Right ventricle myocardium inferior (tissue), 1 donor: ENCODE measurements at places on chromosomes 4 and X. TPM values are rescaled to one million over a fixed set of nuclear protein-coding genes. Genes with fewer than 3 reads are reported as not detected.

The FGF13 gene
- total RNA-seq: 0.51 TPM

The SRPX2 gene
- total RNA-seq: 9.7 TPM

DNA sequence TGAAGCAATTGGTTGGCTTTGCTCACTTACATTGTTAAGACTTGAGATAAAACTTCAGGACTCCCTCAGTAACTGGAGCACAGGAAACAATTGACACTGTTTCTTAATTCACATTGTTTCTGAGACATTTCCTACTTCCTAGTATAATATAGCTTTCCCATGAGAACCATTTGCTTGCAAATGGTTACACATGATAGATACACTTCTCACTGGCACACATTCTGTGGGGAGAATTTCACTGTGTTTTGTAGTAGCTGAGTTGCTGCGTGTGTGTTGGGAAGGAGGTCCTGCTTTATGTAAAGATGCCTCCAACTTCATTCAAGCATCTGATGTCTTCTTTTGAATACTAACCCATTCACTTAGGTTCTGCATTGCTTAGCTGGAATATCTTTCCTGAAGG is 85.3 kb upstream of the SLC4A4 start:
- DNase-seq: no peak

- no peak for DNase-seq
Observed at GRCh38 chr4:73379946-73380345, 24.1 kb upstream of the ALB start.

DNA sequence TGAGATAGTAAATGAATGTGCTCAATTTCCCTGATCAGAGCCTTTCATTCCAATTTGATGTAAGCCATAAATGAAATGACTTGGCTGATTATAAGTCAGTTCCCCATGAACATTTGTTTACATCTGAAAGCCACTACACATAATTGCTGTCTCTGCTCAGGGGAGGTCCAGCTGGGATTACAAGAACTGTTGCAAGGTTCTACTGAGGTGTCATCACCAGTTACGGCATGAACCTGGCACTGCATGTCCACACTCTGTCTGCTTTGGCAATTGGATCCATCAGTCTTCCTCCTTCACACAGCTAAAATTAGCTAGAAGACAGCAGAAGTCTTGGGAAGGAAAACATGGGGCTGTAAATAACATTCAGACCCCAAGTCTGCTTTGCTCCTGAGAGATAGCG is 12.8 kb upstream of the MBNL3 start:
- DNase-seq: no peak

- no peak for DNase-seq
Observed at GRCh38 chr4:177404986-177405385, 37.3 kb downstream of the AGA start.

The FHIP1A gene
- total RNA-seq: 18.5 TPM

DNA sequence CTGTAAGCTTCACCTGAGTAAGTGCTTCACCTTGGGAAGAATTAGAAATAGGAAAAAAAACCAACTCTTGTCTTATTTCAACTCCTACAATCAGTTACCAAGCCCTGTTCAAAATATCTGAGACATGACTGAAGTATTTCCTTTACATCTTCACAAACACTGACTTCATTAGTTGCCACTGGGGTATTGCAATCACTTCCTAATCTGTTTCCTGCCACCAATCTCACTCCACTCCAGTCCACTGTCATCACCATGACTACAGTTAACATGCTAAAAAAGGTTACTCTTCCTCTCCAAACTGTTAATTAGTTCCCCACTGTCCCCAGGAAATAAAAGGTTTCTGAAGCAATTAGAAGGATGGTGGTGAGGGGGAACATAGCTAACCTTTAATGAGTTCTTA is 3.3 kb upstream of the SUPT20HL1 start:
- DNase-seq: no peak

DNA sequence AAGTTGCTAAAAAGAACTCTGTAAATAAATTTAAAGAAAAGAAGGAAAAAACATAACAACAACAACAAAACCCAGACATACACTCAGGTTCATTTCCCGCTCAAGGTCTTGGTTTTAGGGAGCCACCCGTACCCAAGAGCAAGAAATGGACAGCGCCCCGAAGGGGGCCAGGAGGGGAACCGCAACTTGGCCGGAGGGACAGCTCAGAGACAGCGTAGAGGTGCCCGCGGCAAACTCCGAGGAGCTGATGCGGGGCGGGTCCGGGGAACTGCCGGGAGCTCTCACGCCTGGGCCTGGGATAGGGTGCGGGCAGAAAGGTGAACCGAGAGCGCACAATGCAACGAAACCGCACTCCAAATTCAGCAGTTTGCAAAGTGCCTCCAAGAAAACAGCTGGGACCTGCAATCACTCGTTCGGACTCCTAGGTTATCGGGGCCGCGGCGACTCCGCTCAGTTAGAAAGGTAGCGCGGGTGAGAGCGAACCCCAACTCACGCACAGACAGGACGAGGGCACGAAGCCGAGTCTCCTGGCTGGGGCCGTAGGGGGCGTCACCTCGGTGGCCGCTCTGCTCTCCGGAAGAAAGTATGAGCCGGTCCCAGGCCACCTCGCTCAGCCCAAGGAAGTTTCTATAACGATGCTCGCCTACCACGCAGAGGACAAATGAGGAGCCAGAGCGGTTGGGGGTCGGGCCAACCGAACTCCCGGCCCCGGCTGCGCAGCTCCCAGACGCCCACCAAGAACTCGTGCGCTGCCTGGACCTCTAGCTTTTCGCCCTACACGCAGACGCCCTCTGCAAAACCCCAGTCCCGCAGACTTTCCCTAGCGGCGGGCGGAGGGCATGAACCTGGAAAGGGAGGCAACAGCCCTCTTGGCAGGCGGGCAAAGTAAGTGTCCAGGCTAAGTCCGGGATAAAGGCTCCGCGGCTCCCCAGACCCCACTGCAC is 1.4 kb downstream of the NDNF start:
- peak; percentile 69 for DNase-seq

The NSUN7 gene
- 0.95 TPM for total RNA-seq

GRCh38 chr4:179307297-179308136 is 1865.3 kb upstream of the AGA start:
- no peak for DNase-seq

- no peak for DNase-seq
Observed at GRCh38 chrX:119755981-119756533, 2.3 kb upstream of the SOWAHD start.

GRCh38 chrX:11188664-11189063 is 77.5 kb downstream of the HCCS start:
- no peak for DNase-seq

DNA sequence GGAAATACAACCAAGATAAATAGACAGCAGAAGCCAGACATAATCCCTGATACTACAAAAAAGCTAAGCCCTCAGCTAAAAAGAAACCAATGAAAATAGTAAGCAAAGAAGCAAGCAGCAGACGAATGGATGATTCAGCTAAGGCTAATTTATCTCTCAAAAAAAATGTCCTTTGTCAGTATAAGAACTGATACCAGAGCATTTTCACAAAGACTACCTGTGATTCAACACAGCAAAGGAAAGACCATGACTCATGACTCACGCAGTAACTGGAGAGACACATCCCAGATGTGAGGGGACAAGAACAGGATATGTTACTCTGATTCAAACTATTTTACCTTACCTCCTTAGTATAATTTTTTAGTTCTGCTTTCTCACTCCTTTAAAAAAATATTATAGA is 22.7 kb upstream of the TMPRSS11F start:
- no peak for DNase-seq

DNA sequence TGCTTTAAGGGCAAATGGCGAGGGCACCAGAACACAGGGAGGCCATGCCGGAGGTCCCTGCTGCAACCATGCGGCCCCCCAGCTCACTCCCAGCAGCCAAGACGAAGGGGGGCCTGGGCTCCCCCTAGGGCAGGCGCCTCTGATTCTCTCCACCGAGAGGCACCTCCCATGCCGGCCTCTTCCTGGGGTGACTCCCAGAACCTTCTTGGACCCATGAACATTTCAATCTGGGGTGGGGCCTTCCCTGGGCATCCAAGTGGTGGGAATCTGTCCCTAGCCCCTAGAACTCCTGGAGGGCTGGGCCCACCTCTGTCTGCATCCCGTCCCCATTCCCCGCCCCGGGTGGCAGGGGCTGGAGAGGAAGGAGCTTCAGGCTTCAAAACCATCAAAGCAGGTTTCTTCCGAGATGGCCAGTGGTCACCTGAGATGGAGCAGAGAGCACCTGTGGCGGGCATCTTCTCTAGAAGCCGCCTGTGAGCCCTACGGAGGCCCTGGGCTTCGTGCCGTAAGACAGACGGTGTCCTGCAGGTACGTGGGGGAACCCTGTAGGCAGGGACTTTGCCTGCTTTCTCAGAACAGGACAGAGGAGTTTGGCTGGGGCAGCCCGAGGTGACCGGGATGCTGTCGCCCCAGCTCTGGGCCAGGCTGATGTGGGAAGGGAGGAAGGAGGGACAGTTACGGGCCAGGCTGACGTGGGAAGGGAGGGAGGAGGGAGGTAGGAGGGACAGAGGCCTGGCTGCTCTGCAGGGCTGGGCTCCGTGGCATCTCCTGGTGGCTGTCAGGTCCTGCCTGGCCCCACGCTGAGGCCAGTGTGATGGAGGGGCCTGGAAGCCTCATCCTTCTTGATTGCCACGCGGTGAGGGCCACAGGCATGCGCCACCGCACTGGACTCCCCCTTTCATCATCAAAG is 6.8 kb upstream of the SLC25A6 start:
- DNase-seq: no peak

GRCh38 chr4:87065021-87065420 is 130.2 kb downstream of the AFF1 start:
- no peak for DNase-seq

DNA sequence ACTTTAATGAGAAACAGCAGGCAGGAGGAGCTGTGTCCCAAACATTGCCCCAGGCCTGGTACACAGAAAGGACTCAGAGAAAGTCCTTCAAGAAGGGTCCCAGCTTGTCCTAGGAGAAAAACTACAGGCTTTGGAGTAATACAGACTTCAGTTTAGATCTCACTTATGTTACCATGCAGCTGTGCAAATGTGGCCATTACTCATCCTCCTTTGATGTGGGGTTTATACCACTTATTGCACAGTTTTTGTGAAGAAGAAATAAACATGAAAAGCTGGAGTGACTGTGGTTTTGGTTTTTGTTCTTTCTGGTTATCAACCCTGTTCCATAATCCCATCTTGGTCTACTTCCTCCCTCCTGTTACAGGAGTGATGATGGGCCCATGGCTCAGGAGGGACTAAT is 8.1 kb upstream of the CYTL1 start:
- no peak for DNase-seq

The PABPC1L2B gene
- total RNA-seq: not detected

The HPGD gene
- total RNA-seq: 1.1 TPM

The FAM47C gene
- not detected for total RNA-seq

- no peak for DNase-seq
Observed at GRCh38 chr4:158428242-158428641, 93.4 kb upstream of the RXFP1 start.

GRCh38 chr4:39042366-39042765 is 10.2 kb upstream of the TMEM156 start:
- DNase-seq: no peak

The AFF2 gene
- total RNA-seq: 0.22 TPM

DNA sequence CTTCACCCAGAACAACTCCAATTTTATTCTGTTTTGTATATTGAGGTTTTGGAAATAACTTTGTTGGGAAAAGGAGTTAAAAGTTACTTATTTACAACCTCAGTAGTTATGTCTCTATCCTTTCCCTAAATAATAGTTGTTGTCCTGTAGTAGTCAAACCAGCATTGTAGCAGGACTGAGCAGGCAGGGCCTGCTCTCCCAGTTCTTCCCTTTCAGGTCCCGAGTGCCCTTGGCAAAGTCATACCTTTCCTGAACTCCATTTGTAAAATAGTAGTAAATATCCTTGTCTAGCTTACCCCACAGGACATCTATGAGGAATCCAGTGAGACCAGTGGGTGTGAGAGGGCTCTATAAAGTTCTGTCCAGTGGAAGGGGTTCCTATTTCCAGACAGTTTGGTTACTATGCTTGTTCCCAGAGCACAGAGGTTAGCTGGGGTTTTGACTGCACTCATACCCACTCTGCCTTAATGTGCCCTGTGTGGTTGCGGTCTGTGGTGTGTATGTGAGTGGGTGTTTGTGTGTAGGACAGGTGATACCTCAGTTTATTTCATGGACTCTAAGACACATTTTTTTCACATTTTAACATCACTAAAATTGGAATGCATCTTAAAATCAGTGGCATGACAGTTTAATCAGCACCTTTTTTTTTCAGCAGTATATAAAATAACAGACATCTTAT is 136.3 kb downstream of the AMMECR1 start:
- no peak for DNase-seq

DNA sequence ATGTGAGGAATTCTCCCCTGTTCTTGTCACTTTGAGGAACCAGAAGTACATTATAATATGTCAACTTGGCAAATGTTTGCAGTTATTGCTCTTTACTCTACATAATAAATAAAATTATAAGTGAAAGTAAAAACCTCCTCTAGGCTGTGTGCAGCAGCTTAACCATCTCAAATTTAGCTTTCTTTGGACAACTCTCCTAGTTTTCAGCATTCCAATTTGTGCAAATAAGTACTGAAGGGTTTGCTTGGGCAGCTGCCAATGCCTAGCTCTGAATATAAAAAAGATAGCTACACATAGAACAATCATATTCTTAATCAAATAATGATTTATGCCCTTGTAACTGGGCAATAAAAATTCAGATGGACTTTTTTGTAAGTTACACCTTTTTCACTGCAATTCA is 82.5 kb downstream of the GASK1B start:
- DNase-seq: no peak

GRCh38 chr4:141026900-141027299 is 106.4 kb downstream of the RNF150 start:
- DNase-seq: no peak

The SOWAHD gene
- 0.41 TPM for total RNA-seq

DNA sequence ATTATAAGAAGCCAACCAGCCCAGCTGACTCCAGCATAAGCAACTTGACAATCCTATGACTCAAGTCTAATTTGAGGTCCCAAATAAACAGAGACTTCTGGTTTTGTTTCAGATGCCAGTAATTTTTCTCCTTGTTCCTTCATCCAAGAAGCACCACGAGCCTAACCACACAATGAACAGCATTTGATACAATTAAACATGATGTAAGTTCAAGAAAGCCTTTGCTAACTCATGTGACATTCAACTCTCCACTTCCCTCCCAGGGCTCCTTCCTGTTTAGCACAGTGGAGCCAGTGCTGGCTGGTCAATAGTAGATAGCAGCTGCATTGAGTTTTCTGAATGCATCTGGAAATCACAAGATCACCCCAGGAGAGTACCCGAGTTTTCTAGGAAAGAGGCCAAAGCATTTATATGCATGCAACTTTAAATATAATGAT is 206.3 kb downstream of the ARHGAP24 start:
- peak; percentile 48 for DNase-seq

The FGFBP1 gene
- total RNA-seq: not detected

DNA sequence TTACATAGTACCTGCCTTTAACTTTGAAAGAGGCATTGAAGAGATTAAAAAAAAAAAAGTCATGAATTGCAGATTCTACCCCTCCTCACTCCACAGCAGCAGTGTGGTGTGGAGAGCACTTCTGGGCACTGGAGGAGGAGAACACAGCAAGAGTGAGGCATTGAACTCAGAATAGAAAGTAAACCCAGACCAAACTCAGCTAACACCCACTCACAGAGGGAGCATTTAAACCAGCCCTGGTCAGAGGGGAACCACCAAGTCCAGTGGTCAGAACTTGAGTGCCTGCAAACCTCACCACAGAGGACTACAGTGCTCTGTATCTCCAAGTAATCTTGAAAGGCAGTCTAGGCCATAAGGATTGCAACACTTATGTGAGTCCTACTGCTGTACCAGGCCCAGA is 15.6 kb upstream of the UGT2A1 start:
- DNase-seq: no peak
